Motor neuron (in vitro differentiated cells): ENCODE measurements at places on chromosomes 3 and 15. TPM values are rescaled to one million over a fixed set of nuclear protein-coding genes. Genes with fewer than 3 reads are reported as not detected.
A peak's percentile ranks its signal among the peaks of the same experiment; 100 is the strongest.

ARHGEF26 gene
- 2.2 and 2.9 TPM in 2 replicates for total RNA-seq

C15orf62 gene
- total RNA-seq = 1.3 and 1.8 TPM in 2 replicates

SH3GL3 gene
- total RNA-seq = 13.6 and 16.0 TPM in 2 replicates

DNA sequence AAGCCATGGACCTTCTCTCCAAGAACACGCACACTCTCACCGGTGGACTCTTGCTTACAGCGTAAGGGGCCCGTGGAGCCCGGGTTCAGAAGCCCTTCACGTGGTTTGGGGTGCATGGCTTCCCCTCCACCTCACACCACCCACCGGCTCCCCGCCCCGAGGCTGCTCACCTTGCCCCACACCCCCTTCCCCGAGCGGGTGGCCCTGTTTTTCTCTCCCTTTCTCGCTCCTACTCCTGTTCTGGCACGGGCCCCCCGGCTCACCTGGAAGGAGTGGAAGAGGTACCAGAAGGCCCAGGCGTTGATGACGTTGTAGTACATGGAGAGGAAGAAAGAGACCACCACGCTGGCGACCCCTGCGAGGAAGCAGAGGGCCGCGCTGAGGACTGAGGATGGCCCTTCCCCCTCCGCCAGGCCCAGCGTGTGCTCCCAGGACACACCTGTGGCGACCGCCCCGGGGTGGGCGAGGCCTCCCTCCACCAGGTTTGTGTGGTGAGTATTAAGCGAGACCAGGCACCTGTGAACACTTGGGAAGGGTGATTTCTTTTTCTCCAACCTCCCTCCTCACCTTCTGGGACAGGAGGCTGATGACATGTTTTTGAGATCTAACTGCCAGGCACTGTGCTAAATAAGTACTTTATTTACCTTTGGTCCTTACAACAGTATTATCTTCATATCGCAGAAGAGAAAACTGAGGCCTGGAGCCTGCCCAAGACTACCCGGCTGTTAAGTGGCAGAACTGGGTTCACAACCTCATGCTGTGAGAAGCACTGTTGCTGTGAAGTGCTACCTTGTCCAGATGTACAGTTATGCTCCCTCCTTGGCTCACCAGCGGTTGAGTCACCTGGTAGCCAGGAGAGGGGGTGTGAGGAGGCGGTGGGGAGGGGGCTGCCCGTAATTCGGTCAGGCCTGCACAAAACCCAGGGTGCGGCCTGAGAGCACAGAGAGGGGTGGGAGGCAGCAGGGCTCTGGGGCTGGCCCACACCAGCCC is 16.3 kb downstream of the SLC6A20 start:
- no peak for ATAC-seq

GRCh38 chr3:164929642-164930041 is 148.7 kb downstream of the SI start:
- no peak for ATAC-seq

DNA sequence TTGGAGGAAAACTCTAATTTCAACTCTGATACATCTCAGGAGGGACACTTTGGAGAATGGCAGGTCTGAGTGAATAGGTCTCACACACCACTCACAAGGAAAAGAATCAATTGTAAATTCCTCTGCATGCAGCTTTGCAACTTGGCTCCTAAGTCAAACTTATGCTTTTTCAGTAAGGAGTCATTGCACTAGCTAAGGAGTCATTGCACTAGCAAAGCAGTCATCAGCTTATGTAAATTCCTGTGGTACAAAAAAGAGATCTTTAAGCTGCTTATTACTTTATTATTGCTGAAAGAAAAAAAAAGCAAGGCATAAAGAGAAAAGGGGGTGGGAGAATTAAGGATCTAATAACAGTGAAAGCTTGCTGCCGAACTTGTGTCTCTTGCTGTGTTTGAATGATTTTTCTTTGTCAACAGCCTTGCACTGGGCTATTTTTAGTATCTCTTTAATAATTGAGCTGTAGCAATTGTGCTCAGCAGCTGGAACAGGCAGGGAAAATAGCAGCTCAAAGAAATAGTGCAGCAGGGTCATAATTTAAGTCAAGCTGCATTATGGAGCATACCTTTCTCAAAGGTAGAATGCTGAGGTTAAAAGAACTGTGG is 154.3 kb upstream of the ARPP21 start:
- ATAC-seq = no peak

DNA sequence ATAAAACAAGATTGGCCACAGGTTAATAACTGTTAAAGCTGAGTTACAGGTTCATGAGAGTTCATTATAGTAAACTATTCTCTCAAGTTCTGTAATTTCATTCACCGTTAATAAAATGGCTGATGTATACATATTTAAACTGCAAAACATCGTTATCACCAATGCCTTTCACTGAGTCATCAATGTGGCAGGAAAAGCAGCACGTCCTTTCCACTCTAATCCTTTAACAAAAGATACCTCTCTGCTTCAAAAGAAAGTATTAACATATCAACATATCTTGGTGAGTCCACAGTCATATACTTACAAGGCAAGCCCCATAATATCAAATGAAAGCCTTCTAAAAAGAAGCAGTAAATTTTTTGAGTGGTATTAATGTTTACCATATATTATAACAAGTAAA is 54.5 kb downstream of the UACA start:
- no peak for ATAC-seq

GRCh38 chr15:43285609-43286037 is 18.9 kb upstream of the TGM5 start:
- peak; percentile 63 for ATAC-seq

DNA sequence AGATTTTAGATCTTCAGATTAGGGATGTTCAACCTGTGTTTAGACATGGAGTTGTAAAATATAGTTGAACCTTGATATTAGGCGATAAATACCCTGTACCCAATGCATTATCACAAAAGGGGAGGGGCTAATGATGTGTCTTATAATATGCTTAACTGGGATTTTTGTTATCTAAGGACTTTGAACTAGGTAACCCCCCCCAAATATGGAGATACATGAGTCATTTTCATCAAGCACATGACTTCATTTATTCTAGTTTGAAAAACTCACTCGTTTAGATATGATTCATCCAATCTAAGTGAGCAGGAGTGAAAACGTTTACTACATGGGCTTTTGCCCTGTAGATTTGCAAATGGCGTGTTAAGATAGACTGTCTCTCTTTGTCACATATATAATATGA is 212.4 kb downstream of the IL5RA start:
- no peak for ATAC-seq

- no peak for ATAC-seq
Measured at GRCh38 chr15:32690941-32691688, 26.7 kb upstream of the GREM1 start.

- no peak for ATAC-seq
Measured at GRCh38 chr3:58484045-58484721, 7.7 kb upstream of the KCTD6 start.

- no peak for ATAC-seq
Measured at GRCh38 chr3:121330634-121331033, 215.2 kb downstream of the POLQ start.

DNA sequence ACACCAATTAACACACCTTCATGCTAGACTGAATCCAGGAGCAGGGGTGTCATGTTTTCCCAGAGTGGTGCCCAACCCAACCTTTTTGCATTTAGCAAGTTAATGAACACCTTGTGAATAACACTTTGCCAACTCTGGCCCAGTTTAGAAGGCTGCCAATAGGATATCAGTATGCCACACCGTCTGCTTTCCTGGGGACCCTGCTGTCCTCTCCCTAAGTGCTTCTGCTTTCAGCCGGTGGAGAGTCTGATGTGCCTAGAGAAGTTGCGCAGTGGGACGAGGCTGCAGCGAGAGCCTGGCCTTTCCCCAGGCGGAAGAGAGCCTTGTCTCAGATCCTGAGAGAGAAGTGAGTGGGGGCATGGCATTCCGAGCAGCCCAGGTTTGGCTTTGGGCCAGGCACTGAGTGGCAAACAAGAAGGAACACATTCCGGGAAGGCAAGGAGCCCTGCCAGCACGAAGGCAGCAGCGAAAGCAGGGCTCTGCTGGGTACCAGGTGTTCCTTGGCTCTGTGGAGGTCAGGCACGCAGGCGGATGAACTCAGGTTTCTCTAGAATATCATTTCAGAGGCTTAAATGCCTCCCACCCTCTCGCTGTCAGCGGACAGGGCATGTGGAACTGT is 36.9 kb downstream of the SENP8 start:
- peak; percentile 52 for ATAC-seq

GRCh38 chr15:41512512-41512939 is 1.1 kb downstream of the LTK start:
- no peak for ATAC-seq
